HFFc6 (cell line): ENCODE measurements at places on chromosomes 5 and 9. TPM values are rescaled to one million over a fixed set of nuclear protein-coding genes. Genes with fewer than 3 reads are reported as not detected.
A peak's percentile ranks its signal among the peaks of the same experiment; 100 is the strongest.

DNA sequence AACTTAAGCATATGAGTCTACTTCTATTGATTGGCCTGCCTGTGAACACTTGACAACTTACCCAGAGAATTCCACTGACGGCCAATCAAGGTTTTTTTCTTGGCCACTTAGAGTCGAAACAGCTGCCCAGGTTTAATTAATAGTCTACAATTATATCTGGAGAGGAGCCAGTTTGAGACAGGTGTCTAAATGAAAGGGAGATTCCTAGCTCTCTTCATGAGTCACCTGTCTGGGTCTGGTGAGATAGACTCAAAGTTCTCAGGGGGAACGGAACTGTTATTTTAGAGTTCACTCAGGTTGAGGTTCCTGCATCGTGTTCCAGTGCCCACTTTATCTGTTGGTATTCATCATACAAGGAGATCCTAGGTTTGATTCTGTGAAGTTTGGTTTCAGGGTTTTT is 111.0 kb downstream of the CD180 start:
- DNase-seq, result no peak
- no peaks in the 10 kb centered on the region; the same call in 1 of the 2 replicates for H3K27me3 ChIP-seq
- H3K27ac ChIP-seq, result no peak overlapping the region
- H3K4me1 ChIP-seq, result peaks cover 9% of the 10 kb centered on the region
- no peak overlapping the region for H3K4me3 ChIP-seq

DNA sequence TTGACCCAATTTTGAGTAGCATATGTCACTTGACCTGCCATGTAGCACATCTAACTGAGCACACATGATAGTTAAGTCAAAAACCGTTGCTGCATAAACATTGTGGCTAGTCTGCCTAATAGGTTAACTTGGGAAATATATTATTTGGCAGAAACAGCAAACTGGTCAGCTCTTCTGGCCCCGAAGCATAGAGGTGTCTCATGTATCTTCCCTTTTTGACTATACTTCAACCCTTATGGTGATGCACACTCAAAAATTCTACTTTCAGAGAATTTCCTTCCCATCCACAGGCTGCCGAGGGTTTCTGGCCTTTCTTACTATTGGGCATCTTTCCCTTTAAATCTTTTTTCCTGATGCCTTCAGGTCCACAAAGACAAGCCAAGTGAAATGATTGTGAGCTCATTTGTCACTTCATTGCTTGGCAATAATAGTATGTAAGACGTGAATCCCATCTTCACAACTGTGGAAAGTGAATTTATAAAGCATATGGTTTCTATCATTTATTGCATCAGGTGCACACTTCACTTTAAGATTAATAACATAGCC is 41.2 kb downstream of the MOCS2 start:
- no peak for DNase-seq
- H3K36me3 ChIP-seq, result peaks cover 38% of the 10 kb centered on the region
- peaks cover 83% of the 10 kb centered on the region for H3K4me1 ChIP-seq

- H3K27me3 ChIP-seq, result no peaks in the 10 kb centered on the region
- H3K4me3 ChIP-seq, result no peak overlapping the region
- H3K36me3 ChIP-seq, result no peaks in the 10 kb centered on the region
- no peaks in the 10 kb centered on the region for H3K4me1 ChIP-seq
- no peak for DNase-seq
Measured at GRCh38 chr5:6190838-6191237, 187.5 kb downstream of the MED10 start.

DNA sequence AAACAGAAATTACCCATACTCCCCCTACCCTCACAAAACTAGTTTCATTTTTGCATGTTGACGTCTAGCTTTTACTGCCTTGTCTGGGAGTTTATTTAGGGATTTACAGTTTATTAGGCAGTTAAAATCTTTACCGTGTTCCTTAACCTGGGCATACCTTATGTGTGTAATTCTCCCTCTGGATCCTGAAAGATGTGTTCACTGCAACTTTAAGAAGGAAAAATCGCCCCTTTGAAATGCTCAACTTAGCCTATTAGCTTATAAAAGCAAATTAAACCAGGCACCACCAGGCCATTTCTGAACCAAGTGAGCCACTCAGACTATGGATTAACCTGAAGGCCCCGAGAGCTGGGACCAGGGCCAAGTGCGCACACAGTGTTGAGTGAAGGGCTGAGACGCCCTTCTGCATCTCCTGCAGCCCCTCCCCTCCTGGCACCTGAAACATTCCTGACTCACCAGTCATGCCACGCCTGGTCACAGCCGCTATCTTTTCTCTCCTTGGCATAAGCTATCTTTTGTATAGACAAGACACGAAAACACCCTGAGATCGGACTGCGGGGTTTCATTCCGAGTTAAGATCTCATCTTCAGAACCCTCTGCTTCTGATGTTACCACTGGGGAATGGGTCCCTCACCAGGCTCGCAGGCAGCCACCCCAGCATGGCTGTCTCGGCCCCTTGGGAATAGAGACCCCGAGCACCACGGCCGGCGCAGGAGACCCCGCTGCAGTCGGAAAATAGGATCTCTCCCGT is 111.9 kb downstream of the ROR2 start:
- no peaks in the 10 kb centered on the region for H3K36me3 ChIP-seq
- DNase-seq, result no peak
- no peak overlapping the region for H3K27ac ChIP-seq
- no peak overlapping the region for H3K4me3 ChIP-seq

- DNase-seq, result peak; percentile 51
- peak overlapping the region; percentile 75 for H3K27ac ChIP-seq
- peak overlapping the region; percentile 42; the same call in 1 of the 2 replicates for H3K4me3 ChIP-seq
Measured at GRCh38 chr5:74141053-74141452, 499.5 kb downstream of the ENC1 start.

DNA sequence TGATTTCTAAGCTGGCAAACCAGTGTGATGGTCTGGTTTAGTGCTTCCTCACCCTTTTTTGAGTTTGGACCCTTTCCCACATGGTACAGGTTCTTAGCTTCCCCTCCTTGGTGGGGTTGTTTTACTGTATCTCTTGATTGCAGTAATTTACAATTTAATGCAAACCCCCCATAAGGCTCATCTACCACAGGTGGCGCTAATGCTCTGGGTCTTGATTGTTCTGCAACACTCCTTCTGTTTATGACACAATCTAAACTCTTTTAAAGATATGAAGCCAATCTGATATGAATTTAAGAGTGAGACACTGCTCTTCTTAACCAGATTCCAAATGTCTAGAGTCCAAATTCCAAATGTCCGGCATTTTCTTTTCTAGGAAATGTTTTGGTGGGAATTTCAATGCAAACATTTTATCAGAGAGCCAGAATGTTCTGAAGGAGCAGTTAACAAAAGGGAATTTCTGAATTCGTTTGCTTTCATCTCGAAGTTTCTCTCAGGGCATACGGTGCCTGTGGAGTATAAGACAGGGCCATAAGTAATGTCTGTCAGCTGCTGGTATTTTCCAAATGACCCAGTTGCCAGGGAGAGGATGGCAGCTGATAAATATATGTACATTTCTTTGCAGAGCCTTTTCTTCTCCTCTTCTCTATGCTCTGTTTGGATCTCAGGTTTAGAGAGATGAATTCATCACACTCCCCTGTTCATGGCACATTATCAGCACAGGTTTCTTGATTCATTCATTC is 246.8 kb downstream of the ARHGAP26 start:
- no peaks in the 10 kb centered on the region for H3K4me1 ChIP-seq
- H3K27ac ChIP-seq, result no peak overlapping the region
- no peak overlapping the region for H3K4me3 ChIP-seq
- H3K36me3 ChIP-seq, result no peaks in the 10 kb centered on the region
- H3K27me3 ChIP-seq, result peaks cover 3% of the 10 kb centered on the region; the same call in 1 of the 2 replicates

- peak overlapping the region; percentile 89 for H3K4me3 ChIP-seq
- peaks cover 42% of the 10 kb centered on the region for H3K27me3 ChIP-seq
- peak overlapping the region; percentile 80 for H3K27ac ChIP-seq
- H3K4me1 ChIP-seq, result peaks cover 64% of the 10 kb centered on the region
- peaks cover 38% of the 10 kb centered on the region for H3K36me3 ChIP-seq
- no peak for DNase-seq
Measured at GRCh38 chr9:97858393-97858713, 5.3 kb downstream of the FOXE1 start.

DNA sequence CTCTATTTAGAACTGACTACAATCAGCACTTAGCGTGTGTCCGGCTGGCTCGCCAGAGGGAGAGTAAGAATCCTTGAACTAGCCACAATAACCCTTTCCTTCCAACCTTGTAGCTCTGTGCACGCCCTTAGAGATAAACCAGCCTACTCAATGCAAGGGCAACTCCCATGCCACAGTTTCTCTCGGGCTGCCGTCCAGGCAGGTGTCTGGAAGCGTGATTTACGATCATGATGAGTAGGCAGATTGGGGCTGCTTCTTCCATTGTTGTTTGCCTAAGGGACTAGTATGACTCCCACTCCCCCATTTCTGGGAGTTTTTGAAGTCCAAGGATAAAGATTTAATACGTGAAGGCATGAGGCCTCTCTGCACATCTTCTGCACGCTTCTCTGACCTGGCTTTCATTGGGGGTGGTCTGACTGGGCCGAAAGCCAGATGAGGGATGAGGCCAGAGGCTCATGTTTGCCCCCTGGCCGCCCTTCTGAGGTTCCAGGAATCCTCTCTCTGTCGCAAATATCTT is 134.0 kb upstream of the MYO10 start:
- no peak overlapping the region for H3K4me3 ChIP-seq
- no peaks in the 10 kb centered on the region; the same call in 1 of the 2 replicates for H3K27me3 ChIP-seq

DNA sequence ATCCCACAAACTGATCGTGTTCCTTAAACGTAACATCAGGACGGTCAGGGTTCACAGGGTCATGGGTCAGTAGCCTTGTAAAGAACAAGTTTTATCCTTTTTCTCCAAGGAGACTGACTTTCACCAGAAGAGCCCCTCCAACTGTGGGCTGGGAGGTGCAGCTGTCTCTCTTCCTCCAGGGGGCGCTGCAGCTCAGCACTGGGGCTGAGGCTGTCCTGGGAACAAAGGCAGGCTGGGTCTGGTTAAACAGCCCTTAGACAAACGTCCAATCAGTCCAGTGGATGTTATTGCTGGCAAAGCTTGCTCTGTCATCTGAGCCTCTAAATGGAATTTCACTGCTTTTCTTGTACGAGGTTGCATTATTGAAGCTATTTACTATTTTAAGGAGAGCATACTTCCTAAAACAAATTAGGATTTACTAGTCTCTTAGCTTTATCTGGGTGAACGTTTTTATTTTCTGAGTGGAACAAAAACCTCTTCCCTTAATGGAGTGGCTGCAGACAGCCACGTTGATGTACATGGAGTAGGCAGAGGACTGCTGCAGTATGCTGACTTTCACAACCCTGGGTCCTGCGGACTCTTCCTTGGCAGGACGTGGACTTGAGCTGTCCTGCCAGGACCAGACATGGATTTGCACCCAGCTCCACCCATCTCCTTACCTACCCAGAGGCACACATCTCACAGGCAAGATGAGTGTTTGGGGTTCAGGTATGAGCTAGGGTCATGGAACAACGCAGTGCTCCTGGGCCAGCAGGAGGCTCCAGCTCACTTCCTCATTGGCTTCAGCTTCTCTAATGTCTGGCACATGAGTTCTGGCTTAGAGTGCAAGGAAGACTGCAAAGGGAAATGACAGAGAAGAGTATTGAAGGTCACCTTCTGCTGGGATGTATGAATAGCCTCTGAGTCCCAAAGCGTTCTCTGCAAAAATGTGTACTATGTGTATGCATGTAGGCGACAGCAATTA is 7.8 kb downstream of the EXOSC2 start:
- H3K27me3 ChIP-seq, result no peaks in the 10 kb centered on the region; the same call in 1 of the 2 replicates
- H3K4me3 ChIP-seq, result no peak overlapping the region
- peaks cover 44% of the 10 kb centered on the region for H3K36me3 ChIP-seq
- peaks cover 60% of the 10 kb centered on the region for H3K4me1 ChIP-seq
- DNase-seq, result peak; percentile 65

DNA sequence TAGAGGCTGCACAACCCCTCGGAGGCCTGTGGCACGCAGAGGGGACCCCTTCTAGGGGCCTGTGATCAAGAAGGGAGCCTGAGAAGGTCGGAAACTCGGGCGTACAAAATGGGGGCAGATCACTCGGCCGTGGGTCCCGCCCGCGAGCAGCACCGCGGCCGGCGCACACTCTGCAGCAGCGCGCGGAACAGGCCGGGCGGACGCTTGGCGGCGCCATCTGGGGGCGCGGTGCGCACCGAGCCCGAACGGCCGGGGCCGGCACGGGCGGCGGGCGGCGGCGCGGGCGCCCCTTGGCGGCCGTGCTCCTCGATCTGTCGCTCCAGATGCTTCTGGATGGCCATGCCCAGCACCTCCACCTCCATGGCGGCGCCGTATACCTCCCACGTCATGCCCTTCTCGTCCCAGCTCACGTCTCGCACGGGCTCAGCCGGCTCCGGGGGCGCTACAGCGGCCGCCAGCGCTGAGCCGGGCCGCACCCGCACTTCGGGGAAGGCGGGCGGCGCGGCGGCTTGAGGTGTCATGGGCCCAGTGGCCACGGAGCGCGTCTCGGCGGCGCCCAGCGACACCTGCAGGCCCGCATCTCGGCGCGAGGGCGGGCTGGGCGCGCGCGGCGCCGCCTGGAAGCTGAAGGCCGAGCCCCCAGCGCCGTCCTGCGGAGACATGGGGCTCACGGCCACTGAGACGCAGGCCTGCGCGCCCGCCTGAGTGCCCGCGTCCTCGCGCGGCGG is 13.1 kb downstream of the GPRIN1 start:
- no peaks in the 10 kb centered on the region; the same call in 1 of the 2 replicates for H3K36me3 ChIP-seq
- H3K4me1 ChIP-seq, result no peaks in the 10 kb centered on the region
- no peak overlapping the region for H3K4me3 ChIP-seq
- no peak for DNase-seq

DNA sequence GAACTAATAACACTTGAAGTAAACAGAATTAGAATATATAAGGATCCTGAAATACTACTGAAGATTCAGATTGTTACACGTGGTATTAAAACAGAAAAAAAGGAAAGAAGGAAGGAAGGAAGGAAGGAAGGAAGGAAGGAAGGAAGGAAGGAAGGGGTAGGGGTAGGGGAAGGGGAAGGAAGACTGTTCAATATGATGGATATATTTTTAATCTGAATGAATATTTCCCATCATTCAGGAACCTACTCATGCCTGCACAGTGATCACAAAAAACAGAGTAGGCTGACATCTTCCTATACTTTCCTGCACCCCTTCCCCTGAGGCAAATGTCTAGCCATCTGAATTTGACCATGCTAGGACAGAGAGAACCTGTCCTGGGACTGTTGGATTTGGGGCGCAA is 133.9 kb downstream of the CTNND2 start:
- no peaks in the 10 kb centered on the region for H3K4me1 ChIP-seq
- peaks cover 5% of the 10 kb centered on the region; the same call in 1 of the 2 replicates for H3K36me3 ChIP-seq
- no peak overlapping the region for H3K4me3 ChIP-seq
- no peak overlapping the region for H3K27ac ChIP-seq

DNA sequence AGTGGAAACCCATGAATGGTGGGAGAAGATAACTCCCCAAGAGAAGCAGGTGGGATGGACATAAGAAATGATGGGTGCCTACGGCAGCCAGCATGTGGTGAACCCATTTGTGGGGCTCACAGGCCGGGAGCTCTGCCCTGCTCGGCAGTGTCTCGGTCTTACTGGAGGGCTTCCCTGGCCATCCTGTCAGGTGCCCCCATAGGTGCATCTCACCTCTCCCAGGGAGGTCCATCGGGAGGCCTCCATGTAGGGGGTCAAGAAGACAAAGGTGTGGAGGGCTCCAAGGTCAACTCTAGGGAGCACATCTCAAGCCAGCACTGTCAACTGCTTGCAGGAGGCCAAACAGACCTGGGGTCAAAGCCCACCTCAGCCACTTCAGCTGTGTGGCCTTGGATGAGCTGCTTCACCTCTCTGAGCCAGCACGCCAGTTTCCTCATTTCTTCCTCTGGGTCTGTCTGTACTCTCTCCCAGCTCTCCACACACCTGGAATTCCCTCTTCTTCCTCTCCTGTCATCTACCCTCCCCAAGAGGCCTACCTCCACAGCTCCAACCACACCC is 10.5 kb upstream of the ADGRD2 start:
- H3K27me3 ChIP-seq, result peaks cover 22% of the 10 kb centered on the region
- DNase-seq, result no peak
- H3K4me3 ChIP-seq, result no peak overlapping the region
- H3K27ac ChIP-seq, result no peak overlapping the region
- no peaks in the 10 kb centered on the region; the same call in 1 of the 2 replicates for H3K36me3 ChIP-seq
- H3K4me1 ChIP-seq, result no peaks in the 10 kb centered on the region

The EFNA5 gene
- not detected in 3 replicates for total RNA-seq

The EGR1 gene
- 130 and 137 TPM in 2 replicates for total RNA-seq

The STING1 gene
- total RNA-seq, result 68.3 to 87.7 TPM (median 80.3 TPM) in 3 replicates

The ANXA6 gene
- total RNA-seq, result 537 to 578 TPM (median 558 TPM) in 3 replicates

The GCNT4 gene
- total RNA-seq, result 3.9 to 9.9 TPM (median 4.9 TPM) in 3 replicates
